ENCODE measurements at places on chromosomes 16 and 17.

DNA sequence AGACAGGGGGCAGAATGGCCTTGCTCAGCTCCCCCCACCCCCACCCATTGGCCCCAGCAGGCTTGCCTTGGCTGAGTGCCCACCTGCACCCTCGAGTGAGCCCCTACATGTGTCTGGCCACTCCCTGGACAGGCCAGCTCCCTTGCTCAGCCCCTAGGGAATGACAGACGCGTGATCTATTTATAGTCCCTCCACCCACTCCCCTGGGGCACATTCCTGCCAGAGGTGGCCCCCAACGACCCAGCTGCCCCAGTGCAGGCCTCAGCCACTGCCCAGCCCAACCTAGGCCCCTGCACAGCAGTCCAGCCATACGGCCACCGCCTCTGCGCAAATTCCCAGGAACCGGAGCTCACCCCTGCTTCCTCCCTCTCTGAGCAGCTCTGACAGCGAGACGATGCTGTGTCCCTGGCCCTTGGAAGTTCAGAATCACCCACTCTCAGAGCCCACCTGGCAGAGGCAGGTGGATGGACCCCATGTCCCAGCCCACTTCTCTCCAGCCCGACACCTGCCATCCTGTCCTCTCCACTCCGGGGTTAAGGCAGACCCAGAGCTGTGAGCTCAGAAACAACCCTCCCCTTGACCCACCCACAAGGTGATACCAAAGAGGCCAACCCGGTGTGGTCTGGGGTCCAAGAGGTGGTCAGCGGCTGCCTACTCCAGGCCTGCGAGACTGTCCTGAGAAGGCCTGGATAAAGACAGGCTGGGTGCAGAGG, 11.5 kb upstream of the P2RX1 start:
- no peak for DNase-seq

- no peak for DNase-seq
Measured at GRCh38 chr17:31544186-31544585, 152.7 kb downstream of the RAB11FIP4 start.

DNA sequence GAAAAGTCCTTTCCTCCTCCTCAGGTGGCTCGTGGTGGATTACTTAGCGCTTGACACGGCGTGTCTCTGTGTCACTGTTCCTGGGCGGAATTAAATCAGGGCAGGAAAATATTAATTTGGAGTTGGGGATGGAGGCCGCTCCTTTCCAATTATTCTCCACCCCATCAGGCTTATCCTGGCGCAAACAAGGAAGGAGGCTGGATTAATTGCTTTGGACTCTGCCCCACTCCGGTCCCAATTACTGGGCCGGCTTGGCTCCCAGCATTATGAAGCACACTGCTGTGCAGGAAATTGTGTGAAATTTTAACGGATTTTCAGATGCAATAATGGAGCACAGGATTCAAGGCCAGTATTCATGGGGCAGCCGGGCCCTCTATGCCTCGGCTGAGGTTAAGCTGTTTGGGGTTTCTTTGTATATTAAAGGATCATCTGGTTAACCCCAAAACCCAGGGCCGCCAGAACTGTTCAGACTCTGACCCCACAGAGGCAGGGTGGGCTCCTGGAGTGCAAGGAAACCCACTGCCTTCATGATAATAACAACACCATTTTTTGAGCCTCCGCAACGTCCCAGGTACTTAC, 87.8 kb downstream of the MRM1 start:
- no peak for DNase-seq

- no peak for DNase-seq
Measured at GRCh38 chr17:48769009-48769675, 40.6 kb upstream of the HOXB13 start.

- no peak for DNase-seq
Measured at GRCh38 chr17:17781591-17782496, 54.9 kb downstream of the SREBF1 start.

Data from activated T-helper 1 cell treated with anti-CD3 and anti-CD28 coated beads, Interleukin-2, amount 50 U/mL, for 16 hours (primary cell).